ENCODE measurements at places on chromosomes 6 and 20. TPM values are rescaled to one million over a fixed set of nuclear protein-coding genes. Genes with fewer than 3 reads are reported as not detected.

Gene TMEM217
- not detected for total RNA-seq

Gene E2F1
- 0.53 TPM for total RNA-seq

Gene TP53TG5
- total RNA-seq = not detected

Gene GPX5
- not detected for total RNA-seq

Gene EBF4
- total RNA-seq = 19.2 TPM

Gene ARFGEF3
- 1.8 TPM for total RNA-seq

DNA sequence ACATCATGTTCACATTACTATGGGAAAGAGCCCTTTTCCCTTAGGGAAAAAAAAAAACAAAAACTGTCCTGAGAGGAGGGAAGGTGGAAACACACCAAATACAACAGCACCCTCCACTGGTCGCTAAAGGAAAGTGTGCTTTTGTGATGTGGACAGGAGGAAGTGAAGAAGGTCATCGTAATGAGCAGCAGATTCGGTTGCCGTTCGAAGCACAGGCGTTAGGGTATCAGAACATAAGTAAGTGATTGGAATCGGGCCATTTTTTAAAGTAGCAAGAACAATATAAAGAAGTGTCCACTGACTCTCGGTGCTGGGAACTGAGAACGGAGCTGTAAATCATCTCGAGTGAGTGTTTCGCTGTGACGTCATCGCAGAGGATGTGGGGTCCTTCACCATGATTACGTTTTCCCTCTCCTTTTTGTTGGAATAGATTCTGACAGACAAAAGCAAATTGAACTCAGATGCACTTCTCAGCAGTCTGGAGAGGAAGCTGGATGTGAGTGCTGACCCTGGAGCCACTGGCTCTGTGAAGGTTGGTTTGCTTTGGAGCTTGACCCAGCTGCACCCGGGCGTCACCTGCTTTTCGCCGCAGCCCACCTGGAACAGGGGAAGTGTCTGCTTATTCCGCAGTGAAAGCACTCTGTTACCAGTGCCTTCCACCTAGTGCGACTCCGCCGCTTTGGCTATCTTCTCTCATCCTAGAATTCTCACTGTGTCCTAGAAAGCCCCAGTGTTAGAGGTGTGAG is 203.6 kb upstream of the GMDS start:
- no peaks in the 10 kb centered on the region for H3K27me3 ChIP-seq
- peaks cover 11% of the 10 kb centered on the region for H3K4me1 ChIP-seq
- DNase-seq = peak; percentile 76

DNA sequence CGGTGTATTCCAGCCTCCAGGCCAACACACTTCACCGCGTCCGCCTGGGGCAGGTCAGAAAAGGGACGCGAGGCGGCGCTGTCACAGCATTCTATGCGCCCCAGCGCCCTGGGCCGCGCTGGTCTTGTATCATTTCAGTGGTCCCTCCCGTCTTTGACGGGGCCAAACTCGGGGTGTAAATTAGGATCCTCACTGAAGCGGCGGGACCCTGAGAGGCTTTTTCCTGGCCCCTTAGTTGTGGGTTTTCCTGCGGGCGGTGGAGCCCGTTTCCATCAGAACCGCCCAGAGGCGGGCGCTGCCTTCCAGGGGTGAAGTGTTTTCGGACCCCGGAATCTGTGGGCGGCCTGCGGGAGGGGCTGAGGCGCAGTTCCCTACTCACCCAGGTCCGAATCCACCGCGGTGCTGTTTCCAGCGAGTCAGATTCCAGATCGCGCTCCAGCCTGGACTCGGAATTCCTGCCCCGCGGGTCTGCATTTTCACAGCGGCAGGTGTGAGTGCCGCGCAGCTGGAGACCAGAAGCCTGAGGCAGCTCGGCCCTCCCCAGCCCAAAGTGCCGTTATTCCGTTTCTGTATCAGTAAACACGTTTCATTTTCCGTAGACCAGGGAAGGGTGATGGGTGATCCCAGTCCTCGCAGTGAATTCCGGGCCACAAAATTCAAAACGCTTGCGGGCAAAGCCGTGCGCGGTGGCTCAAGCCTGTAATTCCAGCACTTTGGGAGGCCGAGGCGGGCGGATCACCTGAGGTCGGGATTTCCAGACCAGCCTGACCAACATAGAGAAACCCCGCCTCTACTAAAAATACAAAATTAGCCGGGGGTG is 3.9 kb upstream of the MICB start:
- H3K27me3 ChIP-seq = no peaks in the 10 kb centered on the region
- H3K4me3 ChIP-seq = peak overlapping the region; percentile 80
- peaks cover 5% of the 10 kb centered on the region for H3K4me1 ChIP-seq
- no peaks in the 10 kb centered on the region for H3K36me3 ChIP-seq
- DNase-seq = no peak

GRCh38 chr6:151379933-151380847 is 11.2 kb downstream of the ZBTB2 start:
- no peaks in the 10 kb centered on the region for H3K27me3 ChIP-seq
- DNase-seq = no peak
- H3K4me3 ChIP-seq = peak overlapping the region; percentile 22
- no peaks in the 10 kb centered on the region for H3K4me1 ChIP-seq
- peak overlapping the region; percentile 41 for H3K27ac ChIP-seq

GRCh38 chr6:94027374-94027773 is 608.0 kb upstream of the EPHA7 start:
- no peaks in the 10 kb centered on the region for H3K4me1 ChIP-seq
- no peak overlapping the region for H3K27ac ChIP-seq
- DNase-seq = no peak
- H3K4me3 ChIP-seq = no peak overlapping the region

DNA sequence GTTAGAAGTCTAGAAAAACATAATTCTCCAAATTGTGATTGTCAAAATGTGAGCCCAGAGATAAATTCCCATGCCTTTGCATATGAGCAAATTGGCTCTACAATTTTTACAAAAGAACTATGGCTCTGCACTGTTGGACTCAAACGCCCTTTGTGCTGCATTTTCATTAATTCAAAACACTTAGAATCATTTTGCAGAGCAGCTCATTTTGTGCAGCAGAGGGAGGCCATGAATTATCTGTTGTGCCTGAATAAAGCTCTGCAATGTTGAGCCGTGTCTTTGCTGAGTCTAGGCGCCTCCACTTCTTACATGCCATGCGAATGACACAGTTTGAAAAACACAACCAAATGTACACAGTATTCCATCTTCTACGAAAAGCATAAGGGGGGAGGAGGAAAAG is 230.2 kb downstream of the PRKN start:
- no peak for DNase-seq
- H3K4me3 ChIP-seq = no peak overlapping the region
- no peaks in the 10 kb centered on the region for H3K27me3 ChIP-seq
- no peak overlapping the region for H3K27ac ChIP-seq
- no peaks in the 10 kb centered on the region for H3K36me3 ChIP-seq

GRCh38 chr6:7264041-7264440 is 49.0 kb downstream of the SSR1 start:
- no peaks in the 10 kb centered on the region for H3K27me3 ChIP-seq
- DNase-seq = no peak
- no peak overlapping the region for H3K27ac ChIP-seq
- no peaks in the 10 kb centered on the region for H3K36me3 ChIP-seq
- H3K4me3 ChIP-seq = no peak overlapping the region

DNA sequence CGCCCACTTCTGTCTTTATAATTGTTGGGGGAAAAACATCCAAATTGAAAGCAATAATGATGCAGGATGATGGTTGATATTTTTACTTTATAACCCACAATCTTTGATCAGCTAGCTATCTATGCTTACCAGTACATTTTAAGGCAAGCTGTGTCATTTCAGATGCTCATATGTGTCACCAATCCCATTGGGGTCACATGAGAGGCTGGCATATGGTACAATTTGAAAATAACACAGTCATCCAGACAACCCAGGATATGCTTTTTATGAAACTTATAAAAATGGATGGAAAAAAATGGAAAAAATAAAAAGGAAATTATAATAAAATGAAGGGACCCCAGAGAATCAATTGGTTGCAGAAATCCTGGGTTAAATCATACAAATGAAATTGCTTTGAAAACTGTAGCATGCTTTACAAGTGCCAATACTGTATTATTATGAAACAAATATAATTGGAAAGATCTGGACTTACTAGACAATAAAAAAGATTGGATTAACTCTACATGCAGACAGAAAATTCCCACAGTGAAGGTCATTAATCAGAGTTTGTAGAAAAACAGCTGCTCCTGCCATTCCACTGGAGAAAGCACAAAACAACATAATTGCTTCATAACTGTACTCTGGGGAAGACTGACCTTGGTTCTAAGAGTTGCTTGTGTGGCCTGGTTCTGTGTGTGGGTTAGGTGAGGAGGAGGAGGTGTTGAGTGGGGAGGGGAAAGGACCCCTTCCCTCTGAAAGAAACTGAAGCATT is 13.3 kb upstream of the PRIM2 start:
- H3K4me3 ChIP-seq = no peak overlapping the region
- DNase-seq = no peak
- no peaks in the 10 kb centered on the region for H3K27me3 ChIP-seq

DNA sequence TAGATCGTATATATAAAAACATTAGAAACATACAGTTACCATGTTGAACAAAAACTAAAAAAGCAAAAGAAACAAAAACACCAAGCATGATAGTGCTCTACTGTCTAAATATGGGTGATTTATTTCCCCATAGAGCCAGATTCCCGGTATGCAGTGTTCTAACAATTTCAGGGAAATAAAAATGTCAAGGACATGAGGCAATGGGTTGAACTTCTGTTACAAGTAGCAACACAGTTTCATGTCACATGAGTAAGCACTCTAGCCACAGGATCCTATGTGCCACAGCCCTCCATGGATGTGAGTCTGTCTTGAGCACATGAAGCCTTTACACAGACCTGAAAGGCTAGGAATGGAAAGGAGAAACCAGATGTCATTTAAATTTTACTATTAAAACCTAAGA is 96.0 kb downstream of the MAP3K5 start:
- peaks cover 12% of the 10 kb centered on the region for H3K36me3 ChIP-seq
- no peak overlapping the region for H3K27ac ChIP-seq
- no peaks in the 10 kb centered on the region for H3K27me3 ChIP-seq
- no peak overlapping the region for H3K4me3 ChIP-seq

GRCh38 chr6:158232316-158233213 is 64.4 kb downstream of the GTF2H5 start:
- peak overlapping the region; percentile 87 for H3K4me3 ChIP-seq
- DNase-seq = peak; percentile 72
- no peaks in the 10 kb centered on the region for H3K27me3 ChIP-seq
- peak overlapping the region; percentile 77 for H3K27ac ChIP-seq
- H3K36me3 ChIP-seq = no peaks in the 10 kb centered on the region

DNA sequence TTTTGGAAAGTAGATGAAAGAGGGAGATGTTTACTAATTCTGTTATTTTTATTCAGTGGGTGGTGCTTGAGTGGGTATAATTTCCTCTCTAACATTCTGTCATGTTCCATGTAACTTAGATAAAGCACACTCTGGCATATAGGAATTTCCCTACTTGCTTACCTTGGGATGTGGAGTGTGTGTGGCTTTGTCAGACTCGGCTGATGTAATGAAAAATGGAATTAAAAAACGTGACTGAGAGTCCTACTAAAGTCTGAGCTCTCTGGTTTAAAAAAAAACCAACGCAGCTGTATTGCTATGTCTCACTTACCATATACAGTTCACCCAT is 98.3 kb downstream of the JARID2 start:
- H3K4me1 ChIP-seq = no peaks in the 10 kb centered on the region
- no peak for DNase-seq
- H3K36me3 ChIP-seq = no peaks in the 10 kb centered on the region
- H3K27ac ChIP-seq = no peak overlapping the region

DNA sequence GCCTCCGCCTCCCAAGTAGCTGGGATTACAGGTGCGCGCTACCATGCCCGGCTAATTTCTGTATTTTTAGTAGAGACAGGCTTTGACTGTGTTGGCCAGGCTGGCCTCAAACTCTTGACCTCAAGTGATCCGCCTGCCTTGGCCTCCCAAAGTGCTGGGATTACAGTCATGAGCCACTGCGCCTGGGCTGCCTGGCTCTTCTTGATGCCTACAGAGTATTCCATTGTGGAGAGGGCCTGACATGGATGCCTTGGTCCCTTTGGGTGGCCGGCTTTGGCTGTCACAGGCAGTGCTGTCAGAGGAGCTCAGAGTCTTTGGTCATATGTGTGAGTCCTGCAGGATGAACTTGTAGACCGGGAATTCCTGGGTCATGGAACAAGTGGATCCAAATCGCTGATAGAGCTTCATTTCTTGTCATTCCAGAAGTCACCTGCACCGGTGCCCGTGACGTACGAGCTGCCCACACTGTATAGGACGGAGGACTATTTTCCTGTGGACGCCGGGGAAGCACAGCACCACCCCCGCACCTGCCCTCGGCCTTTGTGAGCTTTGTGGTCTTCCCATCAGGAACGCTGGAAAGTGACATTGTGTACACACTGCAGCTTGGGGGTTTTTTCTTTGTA is 55.1 kb downstream of the ADNP start:
- H3K27me3 ChIP-seq = no peaks in the 10 kb centered on the region
- no peak overlapping the region for H3K4me3 ChIP-seq
- no peak for DNase-seq
- no peaks in the 10 kb centered on the region for H3K36me3 ChIP-seq
- no peaks in the 10 kb centered on the region for H3K4me1 ChIP-seq

DNA sequence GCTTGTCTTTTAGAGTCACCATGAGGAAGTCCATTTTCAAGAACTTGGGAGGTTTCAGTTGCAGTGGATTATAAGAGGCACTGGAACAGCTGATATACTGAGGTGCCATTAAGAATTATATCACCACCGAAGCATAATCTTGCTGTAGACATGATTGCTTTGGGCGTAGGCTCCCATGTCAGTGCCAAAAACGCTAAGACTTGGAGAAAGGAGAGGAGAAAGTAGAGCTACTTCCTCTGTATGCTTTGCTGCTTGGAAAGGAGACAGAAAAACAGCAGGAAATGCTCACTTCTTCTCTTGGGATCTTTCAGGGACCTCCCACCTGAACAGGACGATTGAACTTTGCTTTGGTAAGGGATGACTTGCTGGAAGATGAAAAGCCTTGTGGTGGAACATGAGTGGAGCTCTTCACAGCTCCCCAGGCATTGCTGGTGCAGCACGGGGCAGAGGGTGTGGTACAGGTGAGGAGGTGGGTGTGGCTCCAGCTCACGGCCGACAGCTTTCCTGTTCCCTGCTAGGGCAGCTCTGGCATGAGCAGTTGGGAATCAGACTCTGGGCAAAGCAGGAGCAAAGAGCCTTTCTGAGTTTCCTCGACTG is 190.4 kb upstream of the JAG1 start:
- peak overlapping the region; percentile 72 for H3K27ac ChIP-seq
- H3K4me1 ChIP-seq = no peaks in the 10 kb centered on the region
- H3K27me3 ChIP-seq = no peaks in the 10 kb centered on the region

DNA sequence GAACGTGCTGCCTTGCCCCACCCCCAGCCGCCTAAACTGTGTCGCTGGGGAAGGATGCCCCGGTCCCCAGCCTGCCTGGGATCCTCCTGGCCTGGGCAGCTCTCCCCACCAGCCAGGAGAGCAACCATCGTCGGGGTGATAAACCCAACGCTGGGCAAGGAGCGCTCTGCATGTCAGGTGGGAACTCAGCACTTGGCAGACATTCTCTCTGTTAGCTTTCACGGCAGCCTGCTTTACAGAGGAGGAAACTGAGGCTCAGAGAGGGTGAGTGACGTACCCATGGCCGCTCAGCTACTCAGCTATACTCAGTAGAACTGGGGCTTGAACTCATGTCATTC is 37.9 kb downstream of the RBM38 start:
- H3K4me1 ChIP-seq = no peaks in the 10 kb centered on the region
- no peaks in the 10 kb centered on the region for H3K36me3 ChIP-seq
- DNase-seq = no peak
- no peak overlapping the region for H3K4me3 ChIP-seq
- no peaks in the 10 kb centered on the region for H3K27me3 ChIP-seq
- peak overlapping the region; percentile 63 for H3K27ac ChIP-seq
